ENCODE measurements at places on chromosomes 12 and 14.

- peak; percentile 80 for DNase-seq
Measured at GRCh38 chr14:91417120-91417982, at the start of gene CCDC88C. Gene CCDC88C, minus strand, starts transcription at chr14:91417820. Its CDS starts 130 bp downstream, at chr14:91417690.

DNA sequence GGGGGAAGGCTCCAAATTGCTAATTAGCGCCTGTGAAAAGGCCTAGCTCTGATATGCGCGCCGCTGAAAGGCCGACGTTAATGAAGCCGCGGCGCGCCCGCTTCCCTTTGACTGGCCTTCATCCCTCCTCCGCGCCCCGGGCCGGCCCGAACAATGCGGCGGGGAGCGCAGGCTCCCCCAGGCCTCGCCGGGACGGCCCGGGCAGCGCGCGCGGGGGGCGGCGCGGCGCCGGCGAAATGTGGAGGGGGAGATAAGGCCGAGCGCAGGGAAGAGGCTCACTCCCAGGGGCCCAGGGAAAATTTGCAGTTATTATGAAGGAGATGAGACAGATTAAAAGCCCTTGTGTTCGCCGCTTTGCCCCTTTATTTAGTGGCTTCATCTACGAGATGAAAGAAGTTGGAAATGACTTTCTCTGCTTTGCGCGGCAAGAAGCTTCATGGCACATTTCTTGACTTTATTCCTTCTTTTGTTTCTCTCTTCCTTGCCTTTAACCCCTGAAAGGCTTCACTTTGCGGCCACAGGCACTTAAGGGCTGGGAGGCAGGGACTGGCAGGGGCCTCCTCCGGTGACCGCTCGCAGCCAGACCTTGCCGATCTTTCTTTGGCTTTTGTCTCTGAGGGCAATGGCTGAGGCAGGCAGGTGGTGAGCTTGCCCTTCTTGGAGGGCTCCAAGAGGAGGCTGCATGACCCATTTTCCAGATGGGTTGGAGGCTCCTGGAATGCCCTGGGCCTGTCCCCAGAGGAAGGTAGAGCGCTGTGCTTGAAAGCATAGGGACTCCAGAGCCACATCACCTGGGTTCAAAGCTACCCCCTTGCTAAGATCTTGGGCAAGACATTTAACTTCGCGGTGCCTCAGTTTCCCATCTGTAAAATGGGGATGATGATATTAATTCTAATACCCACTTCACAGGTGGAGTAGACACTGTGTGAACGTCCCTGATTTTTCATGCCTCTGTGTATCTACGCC is 12.7 kb upstream of the GPATCH2L start:
- no peak for DNase-seq

DNA sequence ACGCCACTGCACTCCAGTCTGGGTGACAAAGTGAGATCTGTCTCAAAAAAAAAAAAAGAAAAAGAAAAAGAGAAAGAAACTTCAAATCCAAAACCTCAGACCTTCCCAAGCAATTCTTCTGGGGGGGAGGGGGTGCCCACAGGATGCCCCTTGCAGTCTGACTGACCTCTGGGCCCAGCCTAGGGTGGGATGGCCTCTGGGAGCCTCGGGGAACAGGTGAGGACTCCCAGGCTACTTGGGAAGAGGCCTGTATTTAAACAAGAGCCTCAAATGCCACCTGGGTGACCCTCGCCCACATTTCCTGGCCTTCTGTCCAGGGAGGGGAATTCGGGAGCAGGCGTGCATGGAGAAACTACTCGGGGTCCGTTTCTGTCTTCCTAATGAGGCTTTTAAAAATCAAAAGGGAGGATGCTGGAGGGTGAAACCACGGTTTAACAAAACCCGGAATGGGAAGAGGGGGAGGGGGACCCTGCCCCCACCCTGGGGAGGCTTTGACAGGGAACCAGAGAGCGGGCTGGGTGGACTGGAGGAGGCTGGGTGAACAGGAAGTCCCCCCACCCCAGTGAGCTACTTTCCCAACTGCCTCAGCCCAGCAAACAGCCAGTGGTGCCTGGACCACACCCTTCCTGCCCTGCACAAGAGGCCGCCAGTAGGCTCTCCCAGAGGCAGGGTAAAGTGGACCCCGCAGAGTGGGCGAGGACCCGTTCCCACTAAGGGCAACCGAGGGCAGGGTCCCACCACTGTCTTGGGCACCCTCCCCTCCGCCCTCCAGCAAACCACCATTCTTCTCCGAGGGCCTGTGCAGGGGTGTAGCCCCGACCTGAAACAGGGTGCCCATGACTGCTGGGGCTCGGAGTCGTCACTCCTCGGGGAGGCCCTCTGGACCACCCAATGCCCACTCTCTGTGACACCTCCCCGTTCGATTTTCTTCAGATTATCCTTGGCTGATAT is 1.5 kb upstream of the FBRSL1 start:
- DNase-seq = no peak

DNA sequence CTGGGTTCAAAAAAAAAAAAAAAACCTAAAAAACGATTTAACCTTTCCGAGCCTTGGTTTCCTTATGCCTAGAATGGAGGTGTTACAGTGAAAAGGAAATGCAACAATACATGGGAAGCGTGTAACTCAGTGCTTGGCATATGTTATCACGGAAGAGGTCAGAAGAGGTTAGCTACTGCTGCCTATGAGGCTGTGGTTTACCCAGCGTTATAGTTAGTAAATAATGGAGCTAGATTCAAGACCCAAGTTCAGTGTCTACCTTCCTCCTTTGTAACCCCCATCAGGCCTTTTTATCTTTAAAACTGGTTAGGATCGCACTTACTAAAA is 839 bp downstream of the IFT43 start:
- DNase-seq = no peak

DNA sequence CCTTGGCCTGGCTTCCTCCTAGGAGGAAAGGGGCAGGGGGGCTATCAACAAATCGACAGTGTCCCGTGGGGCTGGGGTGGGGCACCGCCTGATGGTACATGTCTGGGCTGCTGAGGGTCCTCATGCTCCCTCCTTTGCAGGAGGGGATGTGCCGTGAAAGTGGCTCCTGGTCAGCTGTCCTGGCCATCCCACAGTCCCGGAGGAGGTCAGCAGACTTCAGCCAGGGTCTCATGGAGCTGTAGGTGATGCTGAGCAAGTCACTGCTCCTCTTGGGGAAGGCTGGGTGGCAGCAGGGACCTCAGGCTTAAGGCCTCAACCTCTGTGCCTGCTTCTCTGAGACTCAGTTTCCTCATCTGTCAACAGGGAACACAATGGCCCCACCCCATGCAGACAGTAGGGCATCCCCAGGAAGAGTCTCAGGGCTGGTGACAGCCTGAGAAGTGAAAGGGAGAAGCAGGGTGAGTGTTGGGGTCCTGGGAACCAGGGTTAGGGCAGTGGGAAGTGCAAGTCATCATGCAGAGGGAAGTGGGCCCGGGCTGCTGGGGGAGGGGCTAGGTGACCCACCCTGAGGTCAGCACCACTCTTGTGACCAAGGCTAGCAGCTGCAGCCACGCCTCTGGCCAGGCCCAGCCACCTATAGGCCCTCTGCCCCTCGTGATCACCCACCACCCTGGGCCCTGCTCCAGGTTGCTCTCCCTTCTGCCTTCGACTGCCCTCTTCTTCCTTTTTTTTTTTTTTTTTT is 4.4 kb upstream of the TNFAIP2 start:
- DNase-seq = no peak

- no peak for DNase-seq
Measured at GRCh38 chr12:47910486-47910885, 5.7 kb upstream of the VDR start.

- DNase-seq = no peak
Measured at GRCh38 chr12:9244894-9245293, 36.7 kb upstream of the PZP start.
